Stomach (tissue), 19 donors: ENCODE measurements at places on chromosomes 2 and 18. TPM values are rescaled to one million over a fixed set of nuclear protein-coding genes. Genes with fewer than 3 reads are reported as not detected.

GRCh38 chr2:196284866-196285557 is 113.6 kb upstream of the STK17B start:
- DNase-seq: no peak

GRCh38 chr18:12233378-12233777 is 20.8 kb upstream of the CIDEA start:
- no peak for DNase-seq

- no peak for DNase-seq
These were observed 132.3 kb upstream of the SKOR2 start for GRCh38 chr18:47383729-47384128.

The ABCG5 gene
- total RNA-seq: 0.92 TPM
